T-cell (primary cell): ENCODE measurements at places on chromosomes 2 and 18.

DNA sequence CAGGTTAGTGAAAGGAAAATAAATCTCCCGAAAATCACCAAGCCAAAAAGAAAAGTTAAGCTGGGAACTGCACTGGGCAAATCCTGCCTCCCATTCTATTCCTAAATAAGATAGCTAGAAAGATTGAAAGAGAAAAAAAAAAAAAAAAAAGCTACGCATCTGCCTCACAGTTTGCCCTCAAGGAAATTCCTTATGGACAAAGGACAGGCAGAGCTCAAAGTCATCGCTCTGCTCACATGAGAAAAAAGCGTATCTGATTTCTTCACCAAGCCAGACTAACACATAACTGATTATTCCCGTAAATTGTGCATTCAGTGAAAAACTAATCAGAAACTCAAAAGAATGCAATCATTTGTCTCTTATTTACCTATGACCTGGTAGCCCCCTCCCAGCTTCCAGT is 50.0 kb downstream of the PUM2 start:
- no peak for DNase-seq

- no peak for DNase-seq
These were observed 421.5 kb upstream of the MEIS1 start for GRCh38 chr2:66013456-66013855.

GRCh38 chr2:11861044-11861443 is 114.6 kb downstream of the LPIN1 start:
- no peak for DNase-seq

DNA sequence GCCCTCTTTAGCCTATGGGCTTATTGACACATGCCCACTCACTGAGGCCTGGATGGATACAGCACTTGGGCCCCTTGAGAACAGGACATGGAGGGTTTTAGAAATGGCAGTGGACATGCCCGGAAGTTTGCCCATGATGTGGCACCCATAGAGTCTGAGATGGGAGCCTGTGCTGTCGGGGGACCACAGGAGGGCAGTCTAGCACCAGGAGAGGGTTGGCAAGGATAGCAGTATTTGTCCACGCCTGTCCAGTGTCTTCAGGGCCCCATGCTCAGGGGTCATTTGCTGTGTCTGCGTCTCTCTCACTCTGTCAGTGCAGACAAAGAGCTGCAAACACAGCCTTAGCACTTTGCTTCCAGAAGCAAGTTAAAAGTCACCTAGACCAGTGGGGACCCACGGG is 48.7 kb downstream of the IL1RL2 start:
- DNase-seq = no peak

DNA sequence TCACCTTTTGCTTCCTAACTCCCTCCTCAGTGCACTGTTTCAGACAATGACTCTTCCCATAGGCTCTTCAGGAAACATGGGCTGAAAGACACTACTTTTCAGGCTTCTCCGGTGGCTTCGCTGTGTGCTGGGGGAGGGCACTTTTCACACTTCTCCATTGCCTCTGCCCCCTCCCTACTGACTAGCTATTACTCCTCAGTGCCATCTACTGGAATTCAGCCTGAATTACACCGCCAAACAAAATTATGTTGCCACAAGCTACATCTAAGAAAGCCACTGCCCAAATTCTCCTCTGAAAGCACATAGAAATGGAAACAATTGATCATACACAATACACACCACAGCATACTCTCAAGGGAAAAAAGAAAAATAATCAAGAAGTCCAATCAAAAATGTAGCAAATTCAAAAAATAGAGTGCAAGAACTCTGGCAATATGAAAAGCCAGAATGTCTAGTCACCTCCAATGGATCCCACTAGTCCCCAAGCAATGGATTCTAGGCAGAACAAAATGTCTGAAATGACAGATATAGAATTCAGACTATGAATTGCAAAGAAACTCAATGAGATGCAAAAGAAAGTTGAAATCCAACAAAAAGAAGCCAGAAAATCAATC is 1139.4 kb upstream of the GYPC start:
- no peak for DNase-seq

GRCh38 chr2:44979581-44979980 is 29.7 kb downstream of the SIX2 start:
- no peak for DNase-seq

- peak; percentile 32 for DNase-seq
These were observed 61.3 kb upstream of the ITSN2 start for GRCh38 chr2:24421668-24422067.
